Islet precursor cell (in vitro differentiated cells): ENCODE measurements at places on chromosomes 12 and 14.
A peak's percentile ranks its signal among the peaks of the same experiment; 100 is the strongest.

- peak; percentile 99 for DNase-seq
Measured at GRCh38 chr12:117155278-117156060, 34.8 kb downstream of the FBXO21 start.

DNA sequence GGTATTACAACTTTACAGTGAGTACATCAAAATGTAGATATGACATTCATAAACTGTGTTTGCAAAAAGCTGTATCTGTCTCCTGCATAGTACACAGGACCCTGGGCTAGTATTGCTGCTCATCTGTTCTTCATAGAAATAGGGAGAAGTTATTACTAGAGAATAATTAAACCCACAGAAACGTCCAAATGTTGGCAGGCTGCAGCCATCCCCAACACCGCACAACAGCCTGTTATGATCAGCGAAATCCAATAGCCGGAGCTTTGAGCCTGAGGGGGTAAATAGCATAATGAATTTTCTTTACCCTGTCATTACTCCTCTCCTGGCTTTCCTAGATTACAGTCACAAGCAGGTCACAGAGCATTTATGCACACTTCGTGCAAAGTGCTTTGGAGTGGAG lies 178.0 kb downstream of the DACT1 start:
- no peak for DNase-seq

DNA sequence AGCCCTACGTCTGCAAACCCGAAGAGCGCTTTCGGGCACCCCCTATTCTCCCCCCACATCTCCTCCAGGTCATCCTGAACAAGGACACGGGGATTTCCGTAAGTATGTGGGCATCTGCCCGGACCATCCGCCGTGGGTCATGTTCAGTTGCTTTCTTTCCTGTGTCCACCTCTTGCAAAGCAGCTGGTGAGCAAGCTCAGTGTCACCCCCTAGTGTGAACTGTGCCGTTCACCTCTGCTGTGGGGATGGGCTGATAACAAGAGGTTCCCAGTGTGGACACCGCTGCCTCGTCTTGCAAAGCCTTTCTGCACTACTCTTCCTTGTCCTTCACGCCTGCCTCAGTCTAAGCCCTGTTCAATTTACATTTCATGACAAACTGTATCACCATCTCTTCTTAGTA lies 8.6 kb downstream of the PRKAB1 start:
- DNase-seq = no peak

DNA sequence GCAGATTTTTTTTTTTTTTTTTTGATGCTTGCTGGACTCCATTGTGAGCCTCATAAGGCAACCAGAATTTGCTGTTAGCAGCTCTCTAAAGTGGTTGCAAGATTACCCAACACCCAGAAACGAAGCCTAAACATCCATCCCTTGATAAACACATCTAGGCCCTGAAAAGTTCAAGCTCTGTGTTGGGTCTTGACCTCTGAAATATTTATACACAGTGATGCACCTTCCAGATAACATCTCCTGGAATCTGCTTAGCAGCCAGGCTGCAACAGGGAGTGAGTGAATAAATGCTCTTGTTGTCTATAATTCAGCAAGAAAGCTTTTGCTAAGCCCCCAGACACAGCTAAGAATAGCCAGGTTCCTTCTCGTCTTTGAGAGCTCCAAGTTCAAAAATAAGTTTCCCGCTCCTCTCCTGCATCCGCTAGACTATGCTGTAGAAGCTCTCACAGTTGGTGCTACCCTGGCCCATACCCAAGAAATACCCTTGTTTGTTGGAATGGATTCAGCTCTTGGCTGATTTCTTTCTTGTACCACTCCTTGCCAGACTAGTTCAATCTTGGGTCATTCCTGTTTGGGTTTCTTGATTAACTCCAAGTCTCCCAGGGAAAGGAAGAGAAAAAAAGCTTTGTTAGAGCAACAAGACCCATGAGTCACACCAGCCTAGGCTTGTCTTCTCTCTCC lies 610.6 kb upstream of the TBX3 start:
- no peak for DNase-seq

DNA sequence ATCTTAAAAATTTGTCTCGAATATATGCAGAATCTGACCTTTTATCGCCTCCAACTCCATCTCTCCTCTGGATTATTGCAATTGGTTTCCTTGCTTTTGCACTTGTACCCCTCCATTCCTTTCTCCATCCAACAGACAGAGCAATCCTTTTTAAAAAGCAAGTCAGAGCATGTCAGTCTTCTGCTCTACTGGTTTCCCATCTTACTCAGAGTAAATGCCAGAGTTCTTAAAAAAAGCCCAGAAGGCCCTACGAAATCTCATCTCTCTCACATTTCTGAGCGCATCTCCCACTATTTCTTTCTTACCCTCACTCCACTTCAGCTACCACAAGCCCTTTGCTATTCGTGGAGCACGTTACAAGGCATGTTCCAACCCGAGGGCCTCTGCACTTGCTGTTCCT lies 236.9 kb upstream of the DDHD1 start:
- DNase-seq = no peak

DNA sequence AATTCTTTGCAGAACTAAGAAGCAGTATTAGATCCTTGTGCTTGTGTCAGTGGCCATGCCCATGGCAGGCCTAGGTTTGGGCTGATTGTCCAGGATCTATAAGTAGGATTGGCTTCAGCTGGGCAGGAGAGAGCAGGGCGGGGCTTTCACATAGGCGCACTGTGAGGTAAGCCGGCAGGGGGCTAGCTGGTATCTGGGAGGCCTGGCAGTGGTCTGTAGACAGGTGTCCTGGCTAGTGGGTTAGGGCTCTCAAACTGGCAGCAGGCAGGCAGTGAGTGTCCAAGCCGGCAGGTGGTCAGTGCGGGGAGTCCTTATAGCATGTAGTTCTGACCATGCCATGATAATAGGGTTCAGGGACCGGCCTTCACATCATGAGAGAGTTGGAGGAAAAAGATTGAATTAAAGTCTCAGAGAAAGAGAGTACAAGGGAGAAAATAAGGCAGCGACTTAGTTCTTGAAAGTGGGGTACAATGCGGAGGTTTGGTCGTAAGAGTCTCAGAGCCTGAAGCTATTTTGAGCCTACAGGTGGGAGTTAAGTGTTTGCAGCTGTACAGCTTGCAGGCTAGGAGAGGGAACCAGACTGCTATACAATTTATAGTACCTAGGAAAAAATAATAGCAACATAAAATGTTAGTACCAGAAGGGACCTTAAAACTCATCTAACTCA lies 137.4 kb downstream of the TPH2 start:
- DNase-seq = no peak

DNA sequence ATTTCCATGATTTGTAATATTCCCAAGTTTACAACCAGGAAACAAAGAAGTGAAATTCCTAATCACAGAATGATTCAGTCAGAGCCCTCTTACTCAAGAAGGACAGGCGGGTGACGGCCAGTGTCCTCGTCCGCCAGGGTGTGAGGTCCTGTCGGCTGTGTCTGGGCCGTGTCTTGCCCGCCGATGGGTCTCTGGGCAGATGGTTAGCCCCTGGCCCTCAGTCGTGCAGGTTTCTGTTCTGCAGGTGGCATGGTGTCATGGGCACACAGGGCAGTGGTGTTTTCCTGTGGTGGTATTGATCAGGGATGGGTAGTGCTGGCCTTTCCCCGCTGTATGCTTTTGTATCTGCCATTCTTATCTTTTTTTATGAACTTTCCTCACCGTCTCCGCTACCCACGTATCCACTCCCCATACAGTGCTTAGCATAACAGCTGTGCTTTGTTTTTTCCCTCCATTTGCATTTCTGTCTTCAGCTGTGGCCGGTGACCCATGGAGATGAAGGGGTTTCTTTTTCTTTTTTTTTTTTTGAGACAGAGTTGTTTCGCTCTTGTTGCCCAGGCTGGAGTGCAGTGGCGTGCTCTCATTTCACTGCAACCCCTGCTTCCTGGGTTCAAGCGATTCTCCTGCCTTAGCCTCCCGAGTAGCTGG lies 100.7 kb downstream of the TSPAN9 start:
- no peak for DNase-seq

- DNase-seq = no peak
Measured at GRCh38 chr14:68174446-68174845, 354.9 kb downstream of the RAD51B start.

DNA sequence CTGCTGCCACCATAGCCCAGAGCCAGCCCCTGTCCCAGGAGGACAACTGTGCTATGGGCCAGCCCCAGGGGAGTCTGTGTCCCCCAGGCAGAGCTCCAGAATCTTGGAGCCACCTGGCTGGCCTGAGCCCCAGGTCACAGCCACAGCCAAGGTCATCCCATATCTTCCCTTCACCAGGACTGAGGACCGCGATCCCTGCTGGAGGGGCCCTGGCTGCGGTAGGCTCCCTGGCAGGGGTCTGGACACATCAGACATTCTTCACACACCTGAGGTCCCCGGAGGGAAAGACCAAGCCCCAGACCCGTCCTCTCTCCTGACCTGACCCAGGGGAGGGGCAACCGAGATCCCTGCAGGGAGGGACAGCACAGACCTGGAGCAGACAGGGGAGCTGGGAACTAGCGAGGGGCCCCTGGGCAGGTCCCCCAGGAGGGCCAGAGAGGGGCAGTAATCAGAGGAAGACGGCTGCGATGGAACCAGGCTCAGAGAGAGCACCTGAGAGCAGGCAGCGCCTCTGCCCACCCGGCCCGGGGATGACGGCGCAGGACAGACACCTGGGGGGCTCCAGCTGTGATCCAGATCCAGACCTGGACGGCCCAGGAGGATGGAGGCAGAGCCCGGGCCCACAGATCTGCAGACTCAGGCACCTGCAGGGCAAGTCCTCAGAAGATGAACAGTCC lies 103.2 kb upstream of the EIF5 start:
- no peak for DNase-seq

DNA sequence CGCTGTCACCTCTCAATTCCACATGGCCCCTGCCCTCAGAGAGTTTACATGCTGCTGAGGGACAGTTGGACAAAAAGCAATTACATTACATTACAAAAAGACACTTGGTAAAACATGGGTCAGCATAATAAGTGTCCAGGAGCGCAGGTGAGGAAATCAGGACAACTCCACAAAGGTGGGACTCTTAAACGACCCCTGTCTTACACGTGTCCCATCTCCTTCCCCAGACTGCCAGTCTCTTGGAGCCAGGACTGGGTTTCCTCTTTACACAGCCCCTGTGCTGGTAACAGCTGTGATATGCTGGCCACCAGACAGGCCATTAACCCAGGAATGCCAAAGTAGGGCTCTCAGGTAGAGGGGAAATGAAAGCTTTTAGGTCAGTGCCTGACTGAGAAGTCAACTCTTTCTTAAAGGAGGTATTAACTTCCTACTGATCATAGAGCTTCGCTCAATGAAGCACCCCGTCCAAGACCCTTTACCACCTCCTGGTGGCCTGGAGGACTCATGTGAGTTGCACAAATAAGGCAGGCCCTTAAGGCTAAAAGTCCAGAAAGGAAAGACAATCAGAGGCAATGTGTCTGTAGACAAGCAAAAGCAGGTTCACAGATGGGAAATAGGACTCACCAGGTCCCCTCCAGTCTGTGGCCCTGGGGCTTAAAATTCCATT lies 55.5 kb downstream of the ANO2 start:
- DNase-seq = peak; percentile 49

DNA sequence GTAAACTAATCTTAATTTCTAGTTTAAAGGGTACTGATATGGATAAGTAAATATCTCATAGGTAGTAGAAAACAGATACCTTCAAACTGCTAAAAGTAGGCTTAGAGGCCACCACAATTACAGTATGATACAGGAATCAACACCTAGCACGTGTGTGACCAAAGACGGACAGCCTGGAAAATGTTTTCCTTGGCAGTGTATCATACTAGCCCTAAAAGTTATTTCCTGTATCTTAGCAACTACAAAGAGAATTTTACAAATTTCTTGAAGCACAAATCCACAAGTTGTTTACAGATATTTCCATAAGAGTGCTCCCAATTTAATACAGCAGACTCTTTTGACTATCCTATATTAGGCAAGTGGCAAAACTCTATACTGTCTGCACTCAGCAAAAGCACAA lies 106.0 kb downstream of the ITPR2 start:
- DNase-seq = no peak

- DNase-seq = peak; percentile 46
Measured at GRCh38 chr12:131378176-131378842, 332.6 kb upstream of the SFSWAP start.

DNA sequence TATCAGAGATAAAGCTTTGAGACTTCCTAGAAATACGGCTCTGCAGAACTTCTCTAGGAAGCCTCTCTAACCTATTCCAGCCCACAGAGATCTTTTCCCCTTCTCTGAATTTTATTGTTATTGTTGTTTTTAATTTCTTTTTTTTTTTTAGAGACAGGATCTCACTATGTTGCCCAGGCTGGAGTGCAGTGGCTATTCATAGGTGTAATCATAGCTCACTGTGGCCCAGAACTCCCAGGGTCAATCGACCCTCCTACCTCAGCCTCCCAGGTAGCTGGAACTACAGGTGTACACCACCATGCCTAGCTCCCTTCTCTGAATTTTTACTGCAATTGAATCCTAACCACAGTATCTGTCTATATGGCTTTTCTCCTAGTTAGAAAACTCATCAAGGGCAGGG lies 19.6 kb downstream of the SLC7A8 start:
- no peak for DNase-seq

DNA sequence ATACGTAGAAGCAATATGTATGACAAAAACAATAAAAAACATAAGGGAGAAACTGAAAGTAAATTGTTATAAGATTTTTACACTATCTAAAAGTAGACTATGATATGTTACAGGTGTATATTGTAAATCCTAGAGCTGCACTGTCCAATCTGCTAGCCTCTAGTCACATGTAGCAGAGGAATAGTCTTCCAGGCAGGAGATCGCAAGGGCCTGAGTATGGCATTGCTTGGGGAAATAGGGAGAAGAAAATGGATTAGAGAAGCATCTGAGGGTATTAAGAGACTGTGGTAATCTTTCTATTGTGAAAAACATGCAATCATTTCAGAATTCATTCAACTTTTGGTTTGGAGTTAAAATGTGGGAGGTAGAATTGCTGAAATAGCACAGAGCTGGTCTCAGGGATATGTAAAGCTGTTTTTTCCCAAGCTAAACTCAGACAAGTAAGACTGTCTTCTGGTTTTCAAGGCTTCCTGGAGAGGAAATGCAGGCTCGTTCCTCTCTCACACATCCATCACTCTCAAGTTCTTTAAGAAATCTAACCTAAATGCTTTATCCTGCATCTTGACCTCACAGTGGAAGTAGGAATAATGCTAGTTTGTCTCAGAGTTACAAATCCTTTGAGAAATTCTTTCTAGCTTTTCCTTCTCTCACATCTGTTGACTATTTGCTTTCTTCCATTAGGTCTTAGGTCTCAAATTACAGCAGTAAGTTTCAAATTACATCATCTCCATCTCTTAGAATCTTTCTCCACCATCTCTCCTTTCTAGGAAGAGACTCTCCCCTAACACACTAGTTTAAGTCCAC lies 7.6 kb upstream of the CCDC184 start:
- DNase-seq = peak; percentile 20
